ENCODE measurements at places on chromosomes 7 and 10.

DNA sequence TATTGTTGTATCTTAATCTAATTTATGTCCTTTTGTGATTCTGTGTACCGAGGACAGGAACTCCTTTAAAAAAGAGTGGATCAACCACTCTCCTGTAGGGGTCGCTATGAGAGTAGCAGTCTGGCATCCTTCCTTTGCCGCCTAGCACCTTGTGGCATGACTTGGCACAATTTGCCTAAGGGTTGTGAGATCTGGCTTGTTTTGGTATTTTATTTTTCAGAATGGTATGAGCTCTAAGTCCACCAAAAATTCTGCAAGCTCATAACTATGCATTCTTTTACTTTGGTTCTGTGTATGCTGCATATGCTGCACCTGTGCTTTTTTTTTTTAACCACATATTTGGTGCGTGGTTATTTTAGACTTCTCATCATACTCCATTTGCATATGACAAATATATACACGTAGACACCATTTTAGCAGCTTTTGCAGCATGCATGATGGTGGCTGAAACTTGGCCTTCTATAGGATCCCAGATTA lies 112.8 kb downstream of the CDK14 start:
- no peak for DNase-seq

DNA sequence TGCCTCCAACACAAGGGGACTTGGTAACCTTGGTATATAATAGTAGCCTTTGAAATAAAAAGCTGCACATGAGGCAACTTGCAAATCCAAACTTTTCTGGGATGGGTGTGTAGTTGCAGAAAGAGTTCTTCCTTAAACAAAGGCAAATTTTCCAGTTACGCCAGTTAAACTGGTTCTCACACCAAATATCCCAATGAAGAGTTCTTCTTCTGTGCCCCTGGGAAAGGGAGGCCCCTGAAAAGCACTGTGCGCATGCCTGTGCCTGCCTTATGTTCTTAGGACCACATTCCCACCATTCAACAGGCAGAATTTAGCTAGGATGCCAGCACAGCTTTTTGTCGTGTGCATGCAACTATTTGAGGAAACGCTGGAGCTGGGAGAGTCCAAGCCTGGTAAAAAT lies 164.8 kb upstream of the SLC25A13 start:
- DNase-seq = no peak

DNA sequence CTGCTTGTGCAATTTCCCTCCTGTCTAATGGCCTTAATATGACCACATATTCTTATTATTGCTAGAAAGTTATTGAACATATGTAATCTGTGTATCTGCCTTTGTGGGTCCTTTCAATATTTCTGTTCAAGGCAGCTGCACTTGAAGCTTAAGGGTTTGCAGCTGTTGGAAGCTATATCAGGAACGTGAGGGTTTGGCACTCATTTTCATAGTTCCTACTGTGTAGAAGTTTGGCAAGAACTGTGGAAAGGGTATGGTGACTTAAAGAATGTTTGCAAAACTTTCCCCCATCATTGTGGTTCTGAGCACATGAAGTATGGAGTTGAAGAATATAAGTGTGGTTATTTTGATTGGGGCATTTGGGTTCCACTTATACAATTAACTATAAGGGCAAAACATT lies 144.7 kb upstream of the SEMA3A start:
- no peak for DNase-seq

- DNase-seq = no peak
Measured at GRCh38 chr7:386385-386784, 96.4 kb downstream of the FOXL3 start.

- DNase-seq = no peak
Measured at GRCh38 chr7:44937426-44937825, 41.4 kb downstream of the MYO1G start.

GRCh38 chr10:129494176-129494575 lies 27.1 kb downstream of the MGMT start:
- DNase-seq = no peak

DNA sequence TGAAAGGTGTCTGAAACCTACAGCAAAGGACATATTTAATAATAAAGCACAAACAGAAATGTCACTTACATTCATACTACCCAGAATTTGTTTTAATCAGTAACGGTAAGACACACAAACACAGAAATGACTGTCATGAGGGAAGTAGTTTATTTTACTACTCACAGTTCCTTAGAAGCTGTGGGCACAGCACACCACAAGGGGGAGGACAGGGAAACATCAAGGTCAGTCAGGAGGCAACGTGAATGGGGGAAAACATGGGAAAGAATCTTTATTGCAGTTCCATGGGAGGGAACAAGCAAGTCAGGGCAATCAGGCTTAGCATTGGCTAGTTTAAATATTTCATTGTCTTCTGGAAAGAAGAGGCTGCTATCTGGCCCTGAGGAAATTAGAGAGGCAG lies 123.8 kb upstream of the PDSS1 start:
- DNase-seq = no peak

- no peak for DNase-seq
Measured at GRCh38 chr10:43926875-43927406, 278.3 kb upstream of the ZNF32 start.

DNA sequence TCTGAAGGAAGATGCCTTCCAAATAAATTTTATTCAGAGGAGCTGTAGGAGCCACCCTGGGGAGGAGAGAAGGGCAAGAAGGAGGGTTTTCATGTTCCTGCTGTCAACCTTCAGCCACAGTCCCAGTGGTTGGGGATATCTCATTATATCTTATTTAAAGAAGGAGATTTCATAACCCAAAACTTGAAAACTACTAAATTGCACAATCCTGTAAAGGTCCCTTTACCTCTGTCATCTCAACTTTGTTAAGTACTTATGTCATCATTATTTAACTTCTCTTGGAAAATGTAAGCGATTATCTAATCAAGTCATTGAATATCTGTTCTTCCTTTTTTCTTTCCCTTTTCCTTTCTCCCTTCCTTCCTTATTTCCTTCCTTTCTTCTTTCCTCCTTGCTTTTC lies 794.5 kb upstream of the IGFBP3 start:
- DNase-seq = no peak

DNA sequence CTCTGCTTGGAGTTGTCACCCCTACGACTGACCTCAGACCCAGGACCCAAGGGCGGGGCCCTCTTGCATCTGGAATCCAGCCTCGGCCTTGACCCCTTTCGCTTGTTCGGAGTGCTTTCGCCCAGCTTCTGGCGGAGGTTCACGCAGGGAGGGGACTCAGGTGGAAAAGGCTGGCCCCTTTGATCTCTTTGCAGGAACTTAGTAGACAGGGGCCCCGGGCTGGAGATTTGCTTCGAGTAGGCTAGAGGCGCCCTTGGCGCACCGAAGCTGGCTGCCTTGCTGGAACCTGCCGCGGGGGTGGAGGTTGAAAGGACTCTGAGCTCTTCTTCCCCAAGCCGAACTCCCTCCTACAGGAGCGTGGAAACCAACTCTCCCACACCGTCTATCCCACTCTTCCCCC lies 255.1 kb downstream of the OTUD1 start:
- DNase-seq = no peak

GRCh38 chr10:91883549-91884444 lies 25.5 kb downstream of the FGFBP3 start:
- DNase-seq = no peak

DNA sequence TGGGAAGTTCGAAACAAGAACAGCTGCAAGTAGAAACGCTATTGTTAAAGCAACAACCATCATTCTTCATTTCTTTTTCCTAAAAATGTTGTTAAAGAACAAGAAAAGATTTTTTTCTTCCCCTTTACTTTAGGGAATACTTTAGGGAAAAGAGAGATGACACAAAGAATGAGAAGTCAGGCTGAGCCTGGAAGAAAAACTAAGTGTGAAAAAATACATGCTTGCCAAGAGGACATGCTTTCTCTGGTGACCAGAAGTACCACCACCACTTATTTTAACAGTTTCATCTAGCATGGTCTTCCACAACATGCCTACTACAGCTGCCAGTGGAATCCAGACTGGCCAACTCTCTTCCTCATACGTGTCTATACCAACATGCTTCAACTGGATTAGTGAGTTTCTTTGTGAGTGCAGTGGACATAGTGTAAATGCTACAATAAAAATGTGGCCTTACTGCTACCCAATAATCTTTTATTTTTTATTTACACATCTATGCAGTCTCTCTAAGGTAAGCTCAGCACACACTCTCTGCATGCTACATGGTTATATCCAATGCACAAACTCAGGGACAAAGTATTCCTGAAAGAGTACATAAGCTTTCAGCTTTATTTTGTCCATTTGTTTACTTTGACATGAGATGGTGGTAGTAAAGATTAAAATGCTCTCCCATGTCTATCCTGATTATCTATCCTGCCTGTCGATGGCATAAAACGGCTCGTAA lies 196.2 kb downstream of the TAX1BP1 start:
- no peak for DNase-seq

GRCh38 chr7:104839842-104840241 lies 174.2 kb upstream of the KMT2E start:
- no peak for DNase-seq

- no peak for DNase-seq
Measured at GRCh38 chr10:79552143-79552542, 8.1 kb downstream of the SFTPA2 start.
